ENCODE measurements at places on chromosomes 11 and 22. TPM values are rescaled to one million over a fixed set of nuclear protein-coding genes. Genes with fewer than 3 reads are reported as not detected.

GRCh38 chr22:31394326-31394725 lies 5.1 kb upstream of the DRG1 start:
- DNase-seq: no peak

GRCh38 chr22:22945195-22945594 lies 57.6 kb downstream of the IGLL5 start:
- no peak for DNase-seq

DNA sequence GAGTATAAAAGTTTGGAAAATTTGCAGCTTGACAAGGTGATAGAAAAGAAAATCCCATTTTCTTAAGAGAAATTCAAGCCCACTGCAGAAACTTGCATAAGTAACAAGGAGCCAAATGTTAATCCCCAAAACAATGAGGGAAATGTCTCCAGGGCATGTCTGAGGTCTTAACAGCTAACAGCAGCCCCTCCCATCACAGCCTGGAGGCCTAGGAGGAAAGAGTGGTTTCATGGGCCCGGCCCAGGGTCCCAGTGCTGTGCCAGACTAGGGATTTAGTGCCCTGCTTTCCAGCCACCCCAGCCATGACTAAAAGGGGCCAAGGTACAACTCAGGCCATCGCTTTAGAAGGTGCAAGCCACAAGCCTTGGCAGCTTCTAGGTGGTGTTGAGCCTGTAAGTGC lies 123.7 kb upstream of the TRPC6 start:
- DNase-seq: no peak

DNA sequence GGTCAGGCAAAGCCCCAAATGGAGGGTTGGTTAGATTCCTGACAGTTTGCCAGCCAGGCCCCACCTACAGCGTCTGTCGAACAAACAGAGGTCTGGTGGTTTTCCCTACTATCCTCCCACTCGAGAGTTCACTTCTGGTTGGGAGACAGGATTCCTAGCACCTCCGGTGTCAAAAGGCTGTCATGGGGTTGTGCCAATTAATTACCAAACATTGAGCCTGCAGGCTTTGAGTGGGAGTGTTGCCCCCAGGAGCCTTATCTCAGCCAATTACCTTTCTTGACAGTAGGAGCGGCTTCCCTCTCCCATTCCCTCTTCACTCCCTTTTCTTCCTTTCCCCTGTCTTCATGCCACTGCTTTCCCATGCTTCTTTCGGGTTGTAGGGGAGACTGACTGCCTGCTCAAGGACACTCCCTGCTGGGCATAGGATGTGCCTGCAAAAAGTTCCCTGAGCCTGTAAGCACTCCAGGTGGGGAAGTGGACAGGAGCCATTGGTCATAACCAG lies 4.7 kb upstream of the TTC36 start:
- DNase-seq: no peak

OR52I2 gene
- total RNA-seq: not detected

MIOX gene
- not detected for total RNA-seq
